ENCODE measurements at places on chromosomes 5 and 9. TPM values are rescaled to one million over a fixed set of nuclear protein-coding genes. Genes with fewer than 3 reads are reported as not detected.

Gene KCNV2
- total RNA-seq, result not detected

Gene THBS4
- 2.2 TPM for total RNA-seq

Gene CCDC127
- total RNA-seq, result 6.7 TPM

Gene EIF4E1B
- total RNA-seq, result not detected

Gene PTPRD
- total RNA-seq, result 336 TPM

Gene SLC1A1
- total RNA-seq, result 54.7 TPM

Gene ZNF462
- 163 TPM for total RNA-seq

Gene SSBP2
- 372 TPM for total RNA-seq

Gene C9orf43
- total RNA-seq, result 0.62 TPM

Gene HAPLN1
- 15.1 TPM for total RNA-seq

Gene HSPB3
- total RNA-seq, result 0.47 TPM

Gene ARSI
- 0.31 TPM for total RNA-seq

Gene ANXA2R
- total RNA-seq, result 0.31 TPM

Gene PFDN1
- 36.8 TPM for total RNA-seq

Gene MYMK
- total RNA-seq, result not detected

Gene C6
- not detected for total RNA-seq

Gene NIPAL4
- not detected for total RNA-seq

Gene PGM5
- total RNA-seq, result 5.6 TPM
